ENCODE measurements at places on chromosomes 5 and 9.

DNA sequence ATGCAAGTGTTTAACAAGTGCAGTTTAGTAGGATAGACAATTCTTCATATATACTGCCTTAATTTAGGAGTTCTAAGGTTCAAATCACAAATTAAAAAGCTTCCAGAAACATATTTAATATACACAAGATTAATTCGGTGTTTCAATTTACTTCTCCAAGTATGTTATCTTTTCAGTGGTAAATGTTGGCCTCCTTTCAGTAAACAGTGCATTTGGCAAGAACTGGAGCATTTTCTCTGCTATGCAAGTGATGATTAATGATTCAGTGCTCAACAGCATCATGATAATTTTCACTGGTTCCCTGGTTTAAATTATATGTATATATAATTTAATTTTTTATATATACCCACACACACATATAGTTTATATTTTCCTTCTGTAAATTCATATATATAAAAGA, 541.7 kb downstream of the EFNA5 start:
- no peak for DNase-seq

- DNase-seq: no peak
These were observed 238.0 kb downstream of the TRIM32 start for GRCh38 chr9:116925121-116925520.

GRCh38 chr5:96730586-96730985, 68.4 kb downstream of the CAST start:
- no peak for DNase-seq

DNA sequence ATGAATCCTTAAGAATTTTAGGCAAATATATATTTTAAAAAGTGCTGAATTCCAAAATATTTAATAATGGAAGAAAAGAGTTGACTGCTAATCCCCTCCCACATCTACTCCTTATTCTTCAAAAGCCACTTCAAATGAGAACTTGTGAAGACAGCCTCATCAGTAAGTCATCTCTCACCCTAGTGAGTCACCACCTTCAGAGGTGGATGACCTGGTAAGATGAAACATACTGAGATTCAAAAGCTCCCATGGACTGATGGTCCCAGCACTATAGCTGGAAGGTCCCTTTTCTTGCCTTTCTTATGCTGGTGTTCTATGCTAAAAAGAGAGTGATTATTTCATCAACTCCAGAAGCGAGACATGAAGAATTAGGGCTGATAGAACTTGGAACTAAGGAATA, 37.8 kb upstream of the SPDL1 start:
- peak; percentile 66 for DNase-seq
